ENCODE measurements at places on chromosomes 13 and 19.

DNA sequence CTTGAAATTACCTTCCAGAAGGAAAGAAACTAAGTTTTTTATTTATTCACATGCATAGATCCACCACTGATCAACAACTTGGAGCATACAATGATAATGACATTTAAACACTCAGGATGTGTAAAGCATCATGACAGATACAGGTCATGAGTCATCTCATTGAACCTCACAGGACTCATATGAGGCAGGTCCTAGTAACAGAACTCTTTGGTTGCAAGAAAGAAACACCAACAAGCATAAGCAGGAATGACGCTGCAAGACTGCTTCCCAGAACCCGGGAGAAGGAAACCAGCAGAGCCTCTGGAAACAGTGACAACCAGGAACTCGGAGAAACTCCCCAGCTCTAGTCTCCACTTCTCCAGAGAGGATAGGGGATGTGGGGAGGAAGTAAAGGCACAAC is 60.8 kb upstream of the IPO5 start:
- no peak for DNase-seq

DNA sequence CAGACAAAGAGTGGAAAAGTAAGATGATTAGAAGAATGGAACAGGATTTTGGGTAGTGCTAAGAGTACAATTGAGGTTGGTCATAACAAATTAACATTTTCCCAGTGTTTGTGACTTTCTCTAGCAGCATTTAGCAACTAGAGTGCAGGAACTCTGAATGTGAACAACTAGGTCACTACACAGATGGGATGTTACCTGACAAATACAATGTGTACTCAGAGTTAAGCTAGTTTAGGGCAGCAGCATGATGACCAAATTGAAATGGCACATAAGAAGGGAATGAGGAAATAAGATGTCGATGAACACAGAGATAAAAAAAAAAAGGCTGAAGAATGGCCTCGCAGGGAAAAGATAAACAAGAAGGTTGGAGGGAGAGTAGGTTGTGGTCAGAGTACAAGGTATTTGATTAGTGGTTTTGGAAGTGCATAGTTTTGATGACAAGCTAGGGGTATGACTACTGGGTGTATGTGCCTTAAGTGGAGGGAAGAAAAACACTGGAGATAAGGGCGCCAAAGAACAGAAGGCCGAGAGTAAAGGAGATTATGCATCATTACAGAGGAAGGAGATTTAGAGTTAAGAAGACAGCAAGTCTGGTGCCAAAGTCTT is 381.1 kb downstream of the FGF14 start:
- no peak for DNase-seq

GRCh38 chr19:49431330-49431749 is 6.2 kb downstream of the GFY start:
- DNase-seq = no peak

- DNase-seq = no peak
Observed at GRCh38 chr19:11881151-11881800, 6.3 kb upstream of the ZNF69 start.

DNA sequence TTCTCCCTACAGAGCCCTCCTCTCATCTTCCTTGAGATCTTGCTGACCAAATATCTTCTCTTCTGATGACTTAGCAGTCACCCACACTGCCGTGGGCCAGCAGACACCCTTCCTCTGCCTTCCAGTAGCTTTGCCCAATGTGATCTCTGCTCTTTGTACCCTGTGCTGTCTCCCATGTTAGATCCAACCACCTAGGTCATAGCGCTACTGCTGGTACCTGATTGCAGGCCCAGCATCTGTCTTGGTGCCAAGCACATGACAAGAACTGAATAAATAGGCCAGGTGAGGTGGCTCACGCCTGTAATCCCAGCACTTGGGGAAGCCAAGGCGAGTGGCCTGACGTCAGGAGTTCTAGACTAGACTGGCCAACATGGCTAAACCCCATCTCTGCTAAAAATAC is 149.7 kb downstream of the TM9SF2 start:
- DNase-seq = no peak

- no peak for DNase-seq
Observed at GRCh38 chr13:108595436-108596274, 33.8 kb upstream of the MYO16 start.

DNA sequence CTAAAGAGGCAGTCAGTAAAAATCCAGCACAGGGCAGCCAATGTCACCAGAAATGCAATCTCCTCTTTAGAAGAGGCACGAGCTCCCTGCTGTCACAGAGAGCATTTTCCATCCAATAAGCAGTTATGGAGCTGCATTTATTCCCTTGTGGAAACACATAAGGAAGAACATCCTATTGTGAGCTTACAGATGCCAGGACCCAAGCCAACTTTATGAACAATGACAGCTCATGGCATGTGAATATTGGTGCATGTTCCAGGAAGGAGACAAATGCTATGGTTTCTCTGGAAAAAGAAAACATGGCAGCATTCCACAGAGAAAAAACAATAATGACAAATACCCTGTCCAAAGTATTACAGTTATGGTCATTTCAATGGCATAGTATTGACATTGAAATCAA is 955.6 kb downstream of the UQCRFS1 start:
- no peak for DNase-seq

DNA sequence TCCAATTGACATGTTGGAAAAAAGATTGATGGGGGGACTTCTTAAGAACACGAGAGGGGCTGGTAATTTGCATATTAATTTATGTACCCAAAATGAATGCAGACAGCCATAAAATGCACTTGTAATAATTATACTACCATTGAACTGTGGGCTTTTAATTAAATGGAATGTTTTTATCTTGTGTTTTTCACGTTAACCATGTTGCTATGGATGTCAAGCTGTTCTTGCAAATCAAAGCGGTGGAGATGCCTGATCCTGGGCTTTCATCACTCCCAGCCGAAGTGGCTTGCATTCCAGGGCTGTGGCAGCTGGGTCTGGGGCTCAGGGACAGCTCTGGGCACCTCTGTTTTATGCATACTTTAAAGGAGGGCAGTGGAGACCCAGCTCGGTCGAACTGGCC is 179.4 kb upstream of the TMTC4 start:
- DNase-seq = no peak

DNA sequence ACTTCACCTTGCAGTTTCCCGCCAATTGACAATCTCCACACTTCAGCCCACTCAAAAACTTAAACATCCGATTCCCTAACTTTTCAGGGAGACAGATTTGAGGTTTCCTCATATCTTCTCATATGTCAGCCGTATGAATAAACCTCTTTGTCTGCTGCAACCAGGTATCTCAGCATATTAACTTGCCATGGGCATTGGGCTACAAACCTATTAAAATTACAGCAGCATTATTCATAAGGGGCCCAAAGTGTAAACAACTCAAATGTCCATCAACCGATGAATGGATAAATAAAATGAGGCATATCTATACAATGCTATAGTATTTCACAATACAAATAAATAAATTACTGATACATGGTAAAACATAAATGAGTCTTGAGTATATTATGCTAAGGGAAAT is 179.4 kb upstream of the ATXN8OS start:
- DNase-seq = no peak

GRCh38 chr19:34481861-34482379 is 362 bp downstream of the WTIP start:
- DNase-seq = no peak

GRCh38 chr19:18809149-18809868 is 18.2 kb upstream of the COMP start:
- DNase-seq = no peak

GRCh38 chr19:11505504-11506100 is at the start of gene ZNF653:
ZNF653 (minus strand) TSS chr19:11505839; CDS start chr19:11505786, 53 bp downstream.
- no peak for DNase-seq

DNA sequence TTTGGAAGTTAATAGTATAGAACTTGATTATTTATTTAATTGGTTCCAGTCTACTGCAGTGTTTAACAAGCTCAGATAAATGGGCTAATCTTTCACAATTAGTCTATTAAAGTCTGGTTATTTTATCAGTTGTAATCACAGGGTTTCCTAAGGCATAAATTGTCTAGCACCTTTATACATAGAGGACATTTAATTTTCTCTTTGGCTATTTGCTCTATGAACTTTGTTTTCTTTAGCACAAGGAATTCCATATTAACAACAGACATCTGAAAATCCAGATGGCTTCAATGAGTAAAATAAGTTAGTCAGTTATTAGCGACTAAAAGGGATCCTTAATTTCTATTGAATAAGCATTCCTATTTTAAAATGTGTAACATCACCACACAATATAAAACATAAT is 1350.8 kb upstream of the SLC10A2 start:
- no peak for DNase-seq

DNA sequence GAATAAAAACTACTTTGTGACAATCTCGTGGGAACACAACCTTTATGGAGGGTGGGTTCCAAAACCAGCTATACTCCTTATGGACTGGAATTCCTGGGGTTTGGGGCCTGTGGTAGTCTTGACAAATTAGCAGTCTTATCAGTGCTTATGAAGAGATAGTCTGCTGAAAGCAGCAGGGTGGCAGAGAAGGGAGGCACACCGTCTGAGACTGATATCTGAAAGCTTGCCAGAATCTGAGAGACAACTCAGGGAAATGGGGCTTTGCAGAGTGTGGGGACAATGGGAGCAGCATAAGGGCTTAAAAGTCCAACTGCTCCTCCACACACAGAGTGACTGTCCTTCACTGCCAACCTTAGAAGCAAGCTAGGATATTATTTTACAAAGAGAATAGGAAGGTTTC is 95.9 kb downstream of the UGGT2 start:
- no peak for DNase-seq

- DNase-seq = no peak
Observed at GRCh38 chr19:17484520-17485185, 14.3 kb downstream of the SLC27A1 start.

DNA sequence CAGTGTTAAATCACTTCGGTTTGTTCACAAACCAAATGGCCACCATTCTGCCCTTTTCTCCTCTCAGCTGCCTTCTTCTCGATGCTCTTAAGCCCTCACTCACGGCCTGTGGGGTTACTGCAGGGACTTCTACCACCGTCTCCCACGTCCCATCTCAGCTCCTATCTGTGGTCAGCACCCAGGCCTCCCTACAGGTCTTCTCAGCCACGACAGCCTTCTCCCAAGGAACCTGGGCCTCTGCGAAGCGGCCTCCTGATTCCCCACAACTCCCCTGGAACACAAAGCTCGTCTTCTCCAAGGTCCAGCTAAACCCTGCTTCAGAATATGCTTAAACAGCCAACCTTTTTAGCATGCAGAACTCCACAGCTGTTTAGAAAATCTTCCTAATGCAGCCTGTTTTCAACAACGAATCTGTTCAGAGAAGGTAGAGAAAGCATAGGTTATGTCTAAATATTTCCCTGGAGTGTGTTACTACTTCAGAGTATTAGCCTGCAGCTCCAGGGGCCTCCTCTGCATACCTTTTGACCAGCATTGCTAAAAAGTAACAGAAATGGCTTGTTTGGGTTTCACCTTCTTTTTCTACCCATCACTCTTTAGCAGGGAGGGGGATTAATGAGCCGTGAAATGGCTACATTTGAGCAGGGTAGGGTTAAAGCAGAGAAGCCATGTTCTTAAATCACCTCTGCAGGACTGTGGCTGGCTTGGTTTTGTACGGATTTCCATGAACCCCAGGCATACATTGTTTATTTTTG is 104.0 kb downstream of the COL4A2 start:
- no peak for DNase-seq

GRCh38 chr13:88908961-88909441 is 1237.8 kb downstream of the SLITRK5 start:
- no peak for DNase-seq

DNA sequence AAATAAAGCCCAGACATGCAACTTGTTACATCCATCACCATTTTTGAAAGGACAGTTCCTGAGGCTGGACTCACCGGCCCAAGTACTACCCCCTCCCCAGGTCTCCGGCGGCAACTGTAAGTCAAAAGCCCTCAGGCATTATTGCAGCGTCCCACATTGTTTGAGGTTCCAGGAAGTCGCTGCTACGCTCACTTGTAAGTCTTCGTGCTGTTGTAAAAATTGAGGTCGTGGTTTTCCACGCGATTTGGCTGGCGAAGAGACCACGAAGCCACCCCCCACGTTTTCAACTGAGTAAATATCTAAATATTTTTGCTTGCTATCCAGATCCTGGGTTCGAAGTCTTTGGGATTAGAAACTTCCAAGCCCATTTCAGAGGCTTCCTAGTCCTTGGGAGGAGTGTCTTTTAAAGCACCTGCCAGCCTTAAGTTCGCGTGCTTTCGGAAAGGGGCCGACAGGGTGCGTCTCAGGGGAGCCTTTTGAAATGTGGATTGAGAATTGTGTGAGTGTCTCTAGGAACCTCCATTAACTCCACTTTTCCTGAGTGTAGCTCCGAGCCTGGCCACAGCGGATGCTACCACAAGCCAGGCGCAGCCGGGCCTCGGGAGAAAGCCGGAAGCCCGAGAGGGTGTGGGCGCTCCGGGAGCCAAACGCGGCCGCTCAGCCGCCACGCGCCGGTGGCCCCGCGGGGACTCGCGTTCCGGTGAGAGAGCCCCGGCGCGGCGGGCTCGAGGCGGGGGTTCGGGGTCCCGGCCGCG is 434 bp upstream of the FNDC3A start:
- DNase-seq = no peak

DNA sequence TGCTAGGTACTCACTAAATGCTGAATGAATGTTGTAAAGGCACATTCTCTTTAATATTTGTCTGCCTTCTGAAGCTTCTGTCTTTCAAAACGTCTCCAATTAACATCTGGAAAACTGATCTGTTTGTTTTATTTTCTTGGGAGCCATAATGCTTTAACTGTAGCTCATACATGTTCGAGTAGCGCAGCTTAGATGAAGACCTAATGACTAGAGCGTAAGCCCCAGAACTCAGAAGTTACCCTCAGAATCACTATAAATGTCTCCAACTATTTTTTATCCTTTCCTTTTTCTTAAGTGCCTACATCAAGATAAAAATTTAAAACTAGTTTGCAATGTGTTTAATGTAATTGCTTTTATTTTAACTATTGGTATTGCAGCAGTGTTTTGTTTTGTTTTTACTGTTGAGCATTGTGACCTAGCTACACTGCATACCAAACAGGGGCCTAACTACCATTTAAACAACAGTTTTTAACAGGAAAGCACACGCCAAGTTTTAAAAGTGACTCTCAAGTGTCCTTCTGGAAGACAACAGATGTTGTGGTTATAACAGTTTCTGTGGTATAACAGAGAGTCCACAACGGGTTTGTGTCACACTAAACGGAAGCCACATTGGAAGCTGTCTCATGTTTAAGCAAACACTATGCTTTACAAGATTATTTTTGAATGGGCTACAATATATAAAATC is 42.0 kb downstream of the MRPL57 start:
- DNase-seq = peak; percentile 80

GRCh38 chr13:46698014-46698413 is 98.9 kb downstream of the ESD start:
- no peak for DNase-seq

DNA sequence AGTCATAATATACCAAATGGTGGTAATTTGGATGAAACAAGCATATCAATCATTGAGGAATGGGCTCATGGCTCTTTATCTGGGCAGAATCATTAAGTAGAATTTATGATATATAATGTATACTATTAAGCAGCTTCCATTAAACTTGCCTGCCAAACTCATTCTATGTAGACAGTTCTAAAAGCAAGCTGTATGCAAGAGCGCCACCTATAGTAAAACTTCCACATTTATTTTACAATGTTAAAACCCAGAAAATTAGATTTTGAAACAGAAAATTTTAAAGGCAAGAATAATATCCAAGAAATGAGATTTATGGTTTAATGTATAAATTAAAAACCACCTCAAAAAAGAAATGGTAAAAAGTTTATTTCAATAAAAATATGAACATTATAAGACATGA is 161.5 kb downstream of the MZT1 start:
- no peak for DNase-seq

- DNase-seq = no peak
Observed at GRCh38 chr13:19581675-19582074, 20.3 kb upstream of the TPTE2 start.

GRCh38 chr13:61370520-61370919 is 45.1 kb downstream of the PCDH20 start:
- no peak for DNase-seq

GRCh38 chr13:43095771-43096719 is 72.7 kb downstream of the DNAJC15 start:
- no peak for DNase-seq
